ENCODE measurements at places on chromosomes 3 and 15.

DNA sequence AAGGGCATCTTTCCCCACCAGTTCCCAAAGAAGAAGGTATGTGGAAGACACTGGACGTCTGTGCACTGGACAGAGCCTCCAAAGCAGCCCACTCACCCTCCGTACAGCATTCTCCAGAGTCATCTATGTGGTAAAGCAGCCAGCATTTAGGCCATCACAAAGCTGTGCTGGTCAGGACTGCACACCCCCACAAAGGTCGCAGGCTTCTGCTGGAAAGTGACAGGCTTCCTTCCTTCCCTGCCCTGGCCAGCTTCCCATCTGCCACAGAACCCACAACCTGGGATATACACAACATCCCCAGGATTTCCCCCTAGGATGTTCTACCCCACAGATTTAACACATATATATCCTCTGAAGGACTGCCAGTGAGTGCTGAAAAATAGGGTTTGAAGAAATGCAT is 64.6 kb upstream of the GALNT15 start:
- DNase-seq = peak; percentile 64

DNA sequence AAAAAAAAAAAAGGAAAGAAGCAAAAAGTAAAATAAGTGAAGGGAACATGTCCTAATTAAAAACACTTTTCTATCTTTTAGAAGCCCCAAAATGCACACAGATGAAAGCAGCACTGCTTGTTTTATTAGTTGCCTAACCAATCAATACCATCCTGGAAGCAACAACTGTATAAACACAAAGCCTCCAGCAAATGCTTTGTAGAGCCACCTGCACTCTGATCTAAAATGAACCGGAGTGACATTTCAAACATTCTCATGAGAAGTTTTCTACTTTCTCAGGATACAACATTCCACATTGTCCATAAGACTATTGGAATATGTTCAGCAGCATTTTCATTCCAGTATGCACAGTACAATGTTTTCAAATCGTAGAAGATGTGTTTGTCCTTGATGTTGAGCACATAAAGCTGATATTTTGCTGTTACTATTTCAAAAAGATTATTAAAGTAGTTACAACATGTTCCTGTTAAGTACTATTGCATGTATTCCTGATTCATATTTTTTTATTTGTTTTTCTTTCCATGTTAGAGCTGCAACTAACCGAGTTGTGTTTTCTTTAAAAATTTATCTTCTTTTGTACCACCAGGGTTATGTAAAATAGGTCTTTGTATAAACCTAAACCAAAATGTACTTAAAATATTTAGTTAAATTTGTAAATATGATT is 50.3 kb upstream of the PLSCR5 start:
- no peak for DNase-seq

DNA sequence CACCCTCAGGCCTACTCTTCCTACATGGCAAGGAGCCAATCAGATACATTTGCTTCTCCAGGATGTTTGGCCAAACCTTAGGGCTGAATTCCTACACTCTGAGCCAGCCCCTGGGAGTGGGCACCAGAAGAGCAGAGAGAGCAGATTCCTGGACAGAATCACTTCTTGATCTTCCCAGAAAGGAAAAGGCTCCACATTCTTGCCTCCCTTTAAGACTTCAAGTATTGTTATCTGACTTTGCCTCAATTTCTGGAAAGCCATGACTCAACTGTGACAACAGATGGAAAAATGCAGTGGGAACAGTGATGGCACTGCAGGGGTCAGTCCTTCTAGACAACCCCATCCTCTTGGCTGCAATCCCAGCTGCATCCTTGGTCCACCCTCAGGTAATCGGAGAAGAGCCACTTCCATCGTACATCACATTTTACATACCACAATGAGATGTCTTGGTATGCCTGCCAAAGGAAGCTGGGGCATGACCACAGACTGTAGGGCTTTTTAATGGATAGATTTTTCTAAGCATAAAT is 21.0 kb downstream of the SLCO2A1 start:
- DNase-seq = no peak

DNA sequence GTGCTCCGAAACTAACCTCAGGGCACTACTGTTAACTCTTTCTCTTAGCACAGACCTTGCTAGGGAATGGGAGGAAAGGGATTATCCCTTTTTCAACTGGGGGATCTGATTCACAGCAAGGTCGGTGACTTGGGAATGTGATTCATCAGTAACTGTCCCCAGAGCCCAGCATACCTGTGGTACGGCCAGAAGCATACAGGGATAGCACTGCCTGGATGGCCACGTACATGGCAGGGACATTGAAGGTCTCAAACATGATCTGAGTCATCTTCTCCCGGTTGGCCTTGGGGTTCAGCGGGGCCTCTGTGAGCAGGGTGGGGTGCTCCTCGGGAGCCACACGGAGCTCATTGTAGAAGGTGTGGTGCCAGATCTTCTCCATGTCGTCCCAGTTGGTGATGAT is 2.3 kb downstream of the ACTC1 start:
- no peak for DNase-seq

GRCh38 chr3:113594066-113594465 is 61.7 kb downstream of the SIDT1 start:
- DNase-seq = no peak

DNA sequence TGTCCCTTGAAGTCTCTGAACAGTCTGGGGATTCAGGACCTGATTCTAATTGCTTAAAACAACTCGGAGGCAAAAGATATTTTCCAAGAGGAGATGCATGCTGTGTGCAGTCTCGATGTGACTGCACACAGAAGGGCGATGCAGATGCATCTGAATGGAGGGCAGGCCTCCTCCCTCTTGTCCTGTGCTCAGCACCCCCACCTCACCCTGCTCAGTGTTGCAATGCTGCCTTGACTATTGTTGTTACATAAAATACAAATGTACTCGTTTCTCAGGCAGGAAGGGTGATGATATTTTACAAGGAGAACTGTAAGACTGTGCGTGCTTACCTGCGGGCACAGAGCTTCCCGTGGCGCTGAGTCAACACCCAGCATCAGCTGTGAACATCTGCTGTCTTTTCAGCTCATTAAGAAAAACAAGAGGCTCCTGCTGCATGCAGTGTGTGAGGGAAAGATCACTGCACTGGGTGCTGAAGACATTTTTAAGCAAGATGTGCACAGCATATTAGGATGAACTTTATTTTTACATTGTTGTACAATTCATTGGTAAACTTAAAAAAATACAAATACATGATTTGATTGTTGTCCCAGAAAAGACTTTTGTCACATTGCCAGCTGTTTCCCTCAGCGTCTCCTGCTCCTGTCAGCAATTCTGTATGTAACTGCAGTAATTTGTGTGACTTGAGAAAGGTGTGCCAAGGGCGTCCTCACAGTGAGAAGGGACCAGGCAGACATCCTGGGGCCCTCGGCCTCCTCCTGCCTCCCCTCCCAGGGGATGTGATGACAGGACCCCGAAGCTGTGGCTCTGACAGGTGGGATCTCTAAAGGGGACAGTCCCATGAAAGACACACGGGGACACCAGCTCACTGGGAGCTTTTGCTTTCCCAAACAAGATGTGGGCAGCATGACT is 56.3 kb upstream of the RPL32 start:
- no peak for DNase-seq

DNA sequence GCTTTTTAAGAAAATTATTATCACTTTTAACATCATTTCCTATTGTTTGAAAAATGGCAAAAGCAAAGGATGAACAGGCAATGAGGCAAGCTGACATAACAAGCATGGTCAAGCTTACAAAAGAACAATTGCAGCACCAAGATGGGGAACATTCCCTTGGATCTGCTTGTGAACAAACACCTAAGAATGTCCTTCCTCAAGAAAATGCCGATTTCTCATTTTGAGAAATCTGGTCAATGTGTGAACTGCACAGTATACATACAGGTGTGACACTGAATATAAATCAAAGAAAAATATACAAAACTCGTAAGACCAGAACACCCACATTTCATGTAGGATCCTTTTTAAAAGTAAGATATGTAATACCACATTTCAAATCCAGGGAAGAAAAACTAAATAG is 58.9 kb downstream of the LRRFIP2 start:
- DNase-seq = no peak

DNA sequence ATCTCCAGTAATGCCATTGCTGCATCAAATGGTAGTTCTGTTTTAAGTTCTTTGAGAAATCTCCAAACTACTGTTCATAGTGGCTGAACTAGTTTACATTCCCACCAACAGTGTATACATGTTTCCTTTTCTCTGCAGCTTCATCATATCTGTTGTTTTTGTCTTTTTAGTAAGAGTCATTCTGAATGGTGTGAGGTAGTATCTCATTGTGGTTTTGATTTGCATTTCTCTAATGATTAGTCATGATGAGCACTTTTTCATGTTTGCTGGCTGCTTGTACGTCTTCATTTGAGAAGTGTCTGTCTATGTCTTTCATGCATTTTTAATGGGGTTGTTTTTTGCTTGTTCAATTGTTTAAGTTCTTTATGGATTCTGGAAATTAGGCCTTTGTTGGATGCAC is 10.2 kb upstream of the GCSAM start:
- DNase-seq = no peak

GRCh38 chr3:102034639-102035451 is 185.5 kb downstream of the NFKBIZ start:
- no peak for DNase-seq

DNA sequence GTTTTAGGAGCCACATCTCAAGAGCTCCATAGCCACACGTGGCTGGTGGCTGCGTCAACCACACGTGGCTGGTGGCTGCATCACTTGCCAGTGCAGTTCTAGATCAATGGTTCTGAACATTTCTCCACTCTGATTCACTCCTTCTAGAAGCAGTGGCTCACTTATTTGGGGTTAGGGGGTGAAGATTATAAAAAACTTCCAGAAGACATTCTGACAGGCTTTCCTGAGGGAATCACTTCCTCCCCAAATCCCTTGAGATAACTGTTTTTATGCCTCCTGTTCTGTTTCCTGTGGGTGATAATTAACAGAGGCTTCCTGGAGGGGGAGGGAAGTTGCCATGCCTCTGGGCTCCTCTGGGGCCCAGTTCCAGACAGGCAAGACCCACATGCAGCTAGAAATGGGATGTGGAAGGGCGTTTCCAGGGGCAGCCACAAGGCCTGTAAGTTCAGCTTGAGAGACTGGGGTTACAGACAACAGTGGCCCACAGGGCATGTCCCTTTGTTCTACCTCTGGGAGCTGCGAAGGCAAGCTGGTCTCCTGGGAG is 23.6 kb downstream of the HEG1 start:
- no peak for DNase-seq

- no peak for DNase-seq
Observed at GRCh38 chr3:192745150-192745549, 17.8 kb upstream of the FGF12 start.

DNA sequence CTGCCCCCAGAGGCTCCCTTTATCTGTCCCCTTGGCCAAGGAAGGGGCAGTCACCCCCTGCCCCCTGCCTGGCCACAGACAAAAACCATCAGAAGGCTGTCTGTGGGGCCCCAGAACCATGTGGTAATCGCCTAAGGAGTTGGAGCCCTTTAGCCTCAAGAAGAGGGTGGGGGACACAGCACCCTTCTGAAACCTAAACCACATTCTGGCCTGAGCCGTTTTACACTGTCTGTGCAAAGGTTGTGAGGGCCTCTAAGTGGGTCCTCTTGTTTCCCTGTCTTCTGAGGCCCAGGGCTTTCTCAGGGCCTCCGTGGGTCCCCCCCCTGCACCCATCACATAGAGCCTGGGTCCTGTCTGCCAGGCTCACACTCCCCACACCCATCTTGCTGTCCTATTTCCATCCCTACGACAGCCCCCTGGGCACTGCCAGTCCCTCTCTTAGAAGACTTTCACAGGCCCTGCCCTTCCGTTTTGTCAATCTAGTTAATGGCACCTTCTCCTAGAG is 17.9 kb upstream of the RPUSD3 start:
- DNase-seq = no peak

DNA sequence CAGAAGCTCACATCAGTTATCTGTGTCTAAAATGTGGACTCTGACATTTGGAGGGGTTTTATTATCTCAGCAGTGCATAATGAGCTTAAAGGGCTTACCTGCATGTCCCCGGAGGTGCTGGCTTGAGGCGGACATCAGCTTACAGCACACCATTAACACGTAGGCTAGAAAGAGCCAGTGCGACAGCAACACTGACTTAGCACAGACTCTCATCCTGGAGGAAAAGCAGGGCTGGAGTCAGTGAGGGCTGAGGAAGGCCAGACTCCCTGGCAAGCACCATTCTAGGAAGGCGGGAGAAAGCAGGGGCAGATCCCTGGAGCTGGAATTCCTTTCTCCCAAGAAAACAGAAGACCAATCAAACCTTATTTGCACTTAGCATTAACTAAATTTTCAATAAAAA is 51.7 kb downstream of the TAFA4 start:
- no peak for DNase-seq

GRCh38 chr3:127152684-127153505 is 40.0 kb upstream of the PRR23E start:
- DNase-seq = no peak

- no peak for DNase-seq
Observed at GRCh38 chr3:64214381-64215018, 10.8 kb downstream of the PRICKLE2 start.

DNA sequence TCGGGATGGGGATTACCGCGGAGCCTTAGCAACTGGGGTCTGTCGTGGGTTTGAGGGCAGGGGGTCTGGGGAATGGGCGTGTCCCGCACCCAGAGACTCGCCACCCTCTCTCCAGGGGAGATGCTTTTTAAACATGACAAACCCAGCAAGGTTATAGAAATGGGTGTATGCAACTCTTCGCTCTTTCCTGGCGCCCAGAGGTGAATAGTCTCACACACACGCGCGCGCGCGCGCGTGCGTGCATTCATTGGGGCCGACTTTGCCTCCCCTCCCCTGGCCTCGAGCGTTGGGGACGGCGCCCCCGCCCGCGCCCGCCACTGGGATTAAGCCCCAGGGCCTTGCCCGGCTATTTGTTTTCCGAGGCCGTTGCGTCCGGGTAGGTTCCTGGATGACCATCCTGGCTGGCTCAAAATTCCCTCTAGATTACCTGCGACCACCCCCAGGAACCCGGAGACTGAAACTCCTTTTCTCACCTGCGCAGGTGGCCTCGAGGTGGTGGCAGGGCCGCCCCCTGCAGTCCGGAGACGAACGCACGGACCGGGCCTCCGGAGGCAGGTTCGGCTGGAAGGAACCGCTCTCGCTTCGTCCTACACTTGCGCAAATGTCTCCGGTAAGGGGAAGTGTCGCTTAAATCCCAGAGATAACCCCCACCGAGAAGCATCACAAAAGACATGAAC is 777 bp downstream of the GPR160 start:
- DNase-seq = no peak

- no peak for DNase-seq
Observed at GRCh38 chr3:109234300-109234699, 82.0 kb downstream of the DPPA2 start.

GRCh38 chr3:78402720-78403119 is 1362.8 kb downstream of the ROBO2 start:
- DNase-seq = no peak

- no peak for DNase-seq
Observed at GRCh38 chr15:59721411-59721810, 32.3 kb upstream of the BNIP2 start.

All from dermis microvascular lymphatic vessel endothelial cell (primary cell).